ENCODE measurements at places on chromosomes 4 and X.

DNA sequence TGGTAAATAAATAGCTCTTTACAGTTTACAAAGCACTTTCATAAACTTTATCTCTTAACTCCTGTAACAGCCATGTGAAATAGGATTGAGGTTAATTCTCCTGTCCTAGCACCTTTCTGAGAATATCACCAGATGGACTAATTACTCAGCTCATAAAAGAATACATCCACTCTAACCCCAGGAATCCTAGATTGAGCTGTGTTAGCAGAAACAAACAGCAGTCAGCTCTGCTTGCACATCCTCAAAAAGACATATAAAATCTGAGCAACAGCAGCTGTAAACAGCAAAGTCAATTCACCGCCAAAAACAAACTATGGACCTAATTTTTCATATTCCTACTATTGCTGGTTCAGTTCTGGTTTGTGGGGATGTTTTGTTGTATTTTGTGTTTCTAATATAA is 182.8 kb downstream of the QDPR start:
- DNase-seq: no peak

DNA sequence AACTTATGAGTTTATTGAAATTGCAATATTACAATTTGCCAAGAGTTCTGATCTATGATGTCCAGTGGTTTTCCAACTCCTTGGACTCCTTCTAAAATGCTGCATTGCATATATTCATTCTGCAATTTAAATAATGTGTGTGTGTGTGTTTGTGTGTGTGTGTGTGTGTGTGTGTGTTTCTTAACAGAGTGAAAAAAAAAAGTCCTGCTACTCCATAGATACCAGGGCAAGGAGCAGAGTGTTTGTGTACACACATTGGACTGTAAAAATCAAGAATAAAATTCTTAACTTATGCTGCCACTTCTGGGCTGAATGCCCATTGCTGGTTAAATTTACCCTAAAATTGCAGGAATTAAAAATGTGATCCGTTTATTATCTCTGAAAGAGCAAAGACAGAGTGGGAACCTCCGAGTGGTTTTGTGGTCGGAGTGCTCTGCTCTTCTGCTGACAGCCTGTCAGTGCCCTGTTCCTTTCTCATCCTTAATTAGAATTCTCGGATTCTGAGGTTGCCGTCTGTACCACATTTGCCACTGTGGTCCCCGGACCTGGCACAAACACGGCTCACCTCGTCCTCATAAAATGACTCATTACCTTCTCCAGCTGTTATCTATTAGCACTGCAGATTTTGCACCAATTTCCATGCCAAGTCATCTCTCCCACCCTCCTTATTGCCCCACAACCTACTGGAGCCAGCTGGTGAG is 355.5 kb downstream of the KCNIP4 start:
- no peak for DNase-seq

- no peak for DNase-seq
Observed at GRCh38 chr4:113020966-113021365, 28.5 kb upstream of the ANK2 start.

- DNase-seq: no peak
Observed at GRCh38 chr4:105061731-105062130, 84.9 kb upstream of the TET2 start.

GRCh38 chr4:107689912-107690587 is 30.0 kb downstream of the PAPSS1 start:
- DNase-seq: peak; percentile 90

GRCh38 chr4:165879641-165880040 is 6.6 kb downstream of the TLL1 start:
- DNase-seq: no peak

DNA sequence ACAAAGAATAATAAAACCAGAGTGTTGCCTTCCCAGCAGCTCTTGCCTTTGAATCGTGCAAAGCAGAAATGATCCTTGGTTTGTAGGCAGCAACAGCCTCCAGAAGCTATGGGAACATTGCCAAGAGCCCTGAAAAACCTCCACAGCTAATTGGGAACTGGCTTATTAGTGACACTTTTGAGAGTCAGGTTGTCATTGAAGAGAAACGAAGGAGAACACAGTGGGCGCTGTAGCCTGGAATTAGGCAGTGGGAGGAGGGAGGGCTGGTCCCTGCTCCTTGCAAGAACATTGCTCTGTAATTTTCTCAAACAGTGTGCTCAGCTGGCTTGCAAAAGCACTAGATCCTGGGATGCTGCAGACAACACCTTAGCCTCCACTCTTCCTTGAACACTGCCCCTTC is 331.5 kb upstream of the EMCN start:
- no peak for DNase-seq

GRCh38 chrX:64977830-64978229 is 1.6 kb upstream of the ZC4H2 start:
- no peak for DNase-seq

DNA sequence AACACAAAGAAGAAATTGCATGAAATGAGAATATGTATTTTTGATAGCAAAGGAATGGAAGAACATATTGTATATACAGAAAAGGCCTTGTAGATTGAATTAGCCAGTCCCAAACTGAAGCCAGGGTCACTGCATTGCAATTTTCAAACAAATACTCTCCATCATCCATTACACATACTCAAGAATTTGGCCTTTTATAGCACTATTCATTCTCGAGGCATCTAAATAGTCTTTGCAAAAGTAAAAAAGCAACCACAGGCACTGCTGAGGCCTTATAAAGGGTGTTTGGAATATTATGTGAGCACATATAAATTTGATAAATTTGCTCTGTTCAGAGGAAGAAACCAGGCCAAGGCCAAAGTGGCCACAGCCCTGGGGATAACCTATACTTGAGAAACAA is 123.0 kb downstream of the ZNF827 start:
- no peak for DNase-seq

- DNase-seq: no peak
Observed at GRCh38 chr4:183600189-183600685, 58.7 kb downstream of the RWDD4 start.

- DNase-seq: peak; percentile 63
Observed at GRCh38 chr4:152983774-152984411, 47.8 kb downstream of the FHDC1 start.

- peak; percentile 82 for DNase-seq
Observed at GRCh38 chrX:107747596-107748161, 27.9 kb downstream of the TSC22D3 start.

DNA sequence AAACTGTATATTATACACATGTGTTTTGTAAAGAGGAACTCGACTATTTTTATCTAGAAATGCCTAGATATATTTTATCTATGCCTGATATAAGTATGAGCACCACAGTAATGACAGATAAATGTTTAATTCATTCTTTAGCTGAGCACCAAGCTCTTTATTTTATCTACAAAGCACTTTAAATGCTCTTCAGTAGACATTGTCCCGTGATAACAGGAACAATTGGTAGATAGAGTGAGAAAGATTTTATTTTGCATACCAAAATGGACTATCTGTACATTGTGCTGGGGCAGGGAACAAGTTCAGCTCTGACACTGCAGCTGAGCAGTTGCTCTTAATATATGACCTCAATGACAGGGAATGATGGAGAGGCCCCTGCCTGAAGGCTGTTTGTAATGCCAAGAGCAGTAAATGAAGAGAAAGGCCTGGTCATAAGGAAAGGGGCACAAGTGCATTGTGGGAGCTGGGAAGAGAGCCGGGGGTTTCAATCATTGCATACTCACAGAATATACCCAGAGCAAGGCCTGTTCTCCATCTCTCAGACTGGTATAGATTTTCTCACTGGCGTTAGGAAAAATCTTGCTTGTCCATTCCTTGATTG is 57.3 kb downstream of the SEPTIN11 start:
- DNase-seq: no peak

DNA sequence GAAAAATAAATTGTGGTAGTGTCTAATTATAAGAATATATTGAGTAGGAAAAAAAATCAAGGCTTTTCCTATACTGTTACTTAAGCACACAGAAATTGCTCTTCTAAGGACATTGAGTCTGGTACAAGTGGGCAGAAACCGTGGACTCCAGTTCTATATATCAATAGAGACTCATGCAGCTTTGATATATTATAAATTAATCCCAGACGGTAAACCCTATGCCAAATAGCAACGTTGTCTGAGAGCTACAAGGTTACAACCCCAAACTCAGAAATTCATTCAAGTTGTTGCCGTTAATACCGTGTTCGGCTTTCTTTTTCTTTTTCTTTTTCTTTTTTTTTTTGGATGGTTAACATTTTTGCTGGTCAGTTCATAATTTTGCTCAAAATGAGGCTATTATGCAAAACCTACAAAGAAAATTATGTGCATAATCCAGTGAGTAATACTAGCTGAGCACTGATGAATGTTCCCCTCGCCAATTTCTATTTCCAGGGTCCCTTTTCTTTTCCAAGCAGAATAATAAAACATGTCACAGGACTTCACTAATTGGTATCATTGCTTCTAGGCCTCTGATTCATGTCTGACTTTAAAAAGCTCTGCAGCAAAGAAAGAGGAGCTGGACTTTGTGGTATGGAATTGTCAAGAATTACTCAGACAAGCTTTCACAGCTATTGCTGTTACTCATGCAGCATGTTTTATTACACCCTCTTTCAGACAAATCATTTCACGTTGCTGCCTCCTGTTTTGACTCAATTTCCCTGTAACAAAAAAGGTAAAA is 737.7 kb downstream of the NLGN4X start:
- no peak for DNase-seq

DNA sequence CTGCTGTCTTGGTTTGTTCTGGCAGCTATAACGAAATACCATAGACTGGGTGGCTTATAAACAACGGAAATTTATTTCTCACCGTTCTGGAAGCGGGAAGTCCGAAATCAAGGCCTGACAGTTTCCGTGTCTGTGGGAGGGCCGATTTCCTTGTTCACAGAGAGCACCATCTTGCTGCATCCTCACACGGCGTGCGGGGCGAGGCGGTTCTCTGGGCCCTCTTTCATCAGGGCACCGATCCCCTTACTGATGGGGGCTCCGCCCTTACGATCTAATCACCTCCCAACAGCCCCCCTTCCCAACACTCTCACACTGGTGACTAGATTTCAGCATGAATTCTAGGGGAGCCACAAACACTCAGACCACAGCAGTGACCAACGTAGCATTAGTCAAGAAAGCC is 578.3 kb upstream of the FAT1 start:
- no peak for DNase-seq

- DNase-seq: no peak
Observed at GRCh38 chrX:40005292-40006011, 92.3 kb downstream of the BCOR start.

DNA sequence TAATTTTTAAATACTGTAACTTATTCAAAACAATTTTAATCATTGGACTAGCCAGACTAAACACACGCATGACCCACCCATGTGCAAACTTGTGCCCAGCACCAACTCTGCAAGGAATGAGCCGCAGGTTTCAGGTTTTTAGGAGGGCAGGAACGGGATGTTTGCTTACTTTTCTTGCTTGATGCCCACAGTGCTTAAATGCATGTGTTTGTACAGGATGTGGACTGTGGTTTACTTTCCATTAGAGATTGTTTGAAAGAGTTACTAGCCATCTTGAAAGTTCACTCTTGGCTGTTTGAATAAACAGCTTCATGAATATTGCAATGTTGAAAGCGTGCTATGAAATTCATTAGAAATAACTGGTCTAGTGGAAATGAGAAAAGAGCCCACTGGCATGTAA is 83.3 kb downstream of the STK32B start:
- DNase-seq: no peak

DNA sequence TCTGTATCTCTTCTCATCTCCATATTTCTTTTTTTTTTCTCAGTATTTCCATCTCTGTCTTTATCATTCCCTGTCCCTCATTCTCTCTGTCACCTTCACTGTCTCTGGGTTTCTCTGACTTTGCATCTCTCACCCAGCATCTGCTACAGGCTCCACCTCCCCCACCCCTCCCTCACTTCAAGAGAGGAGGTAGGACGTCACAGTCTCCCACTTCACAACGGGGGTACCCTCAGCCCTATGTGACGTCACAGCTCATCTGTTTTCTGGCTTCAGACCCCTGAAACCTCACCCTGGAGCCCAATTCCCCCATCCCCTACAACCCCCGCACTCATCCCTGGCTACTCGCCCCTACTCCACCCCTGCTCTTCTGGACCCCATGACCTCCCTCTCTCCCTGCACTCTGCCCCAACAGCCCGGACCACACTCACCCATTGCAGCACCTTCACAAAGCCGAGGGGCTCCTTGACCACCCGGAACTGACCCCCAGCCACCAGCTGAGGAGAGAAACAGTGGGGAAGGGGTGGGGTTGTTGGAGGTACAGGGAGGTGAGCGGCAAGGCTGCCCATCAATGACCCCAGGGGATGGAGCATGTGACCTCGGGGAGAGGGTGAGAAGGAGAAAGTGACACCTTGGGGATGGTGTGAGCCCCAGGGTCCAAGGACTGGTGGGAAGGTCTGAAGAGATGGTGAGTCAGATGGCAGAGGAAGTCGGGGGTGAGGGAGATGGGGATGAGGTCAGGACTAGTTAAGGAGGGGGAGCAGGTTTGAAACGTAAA is 1.3 kb downstream of the SYP start:
- DNase-seq: no peak

DNA sequence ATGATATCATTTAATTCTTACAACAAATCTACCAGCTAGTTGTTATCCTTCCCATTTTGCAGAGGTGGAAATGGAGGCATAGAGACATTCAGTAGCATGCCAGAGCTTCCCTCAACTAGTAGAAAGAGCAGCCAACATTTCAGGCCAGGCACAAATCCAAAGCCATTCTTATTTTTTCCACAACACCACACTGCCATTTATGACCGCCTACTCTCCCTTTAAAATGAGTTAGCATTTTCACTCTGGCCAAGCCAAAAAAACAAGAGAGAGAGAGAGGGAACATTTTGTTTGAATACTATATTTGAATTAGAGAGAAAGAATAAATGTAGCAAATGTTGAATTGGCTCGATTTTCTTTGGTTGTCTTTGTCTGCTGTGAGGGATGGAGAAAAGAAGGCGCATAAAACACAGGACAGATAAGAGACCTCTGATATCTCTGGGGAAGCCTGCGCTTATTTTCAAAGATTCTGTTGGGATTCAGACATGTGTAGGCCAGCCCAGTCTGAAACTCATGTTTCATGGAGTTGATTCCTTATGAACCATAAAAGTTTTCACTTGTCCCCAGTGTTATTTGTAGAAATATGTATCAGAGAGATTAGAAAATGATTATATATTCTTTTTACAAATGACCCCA is 265.7 kb downstream of the RAB28 start:
- no peak for DNase-seq

- DNase-seq: no peak
Observed at GRCh38 chr4:97761445-97762114, 381.7 kb downstream of the STPG2 start.

GRCh38 chr4:123304151-123304964 is 92.2 kb upstream of the SPRY1 start:
- no peak for DNase-seq

GRCh38 chr4:157018920-157019490 is 47.4 kb upstream of the PDGFC start:
- no peak for DNase-seq

GRCh38 chrX:109373468-109373867 is 108.4 kb downstream of the GUCY2F start:
- no peak for DNase-seq

- peak; percentile 4 for DNase-seq
Observed at GRCh38 chr4:11281720-11282119, 147.0 kb downstream of the HS3ST1 start.

GRCh38 chr4:153518001-153518400 is 51.8 kb downstream of the TMEM131L start:
- no peak for DNase-seq

Measured in RWPE1 (cell line).